ENCODE measurements at places on chromosomes 7 and 10. TPM values are rescaled to one million over a fixed set of nuclear protein-coding genes. Genes with fewer than 3 reads are reported as not detected.

KCNIP2 gene
- 0.62 TPM for polyA plus RNA-seq

AKR1B15 gene
- 0.08 TPM for polyA plus RNA-seq

- no peak for DNase-seq
Measured at GRCh38 chr10:94010886-94011285, 17.2 kb downstream of the PLCE1 start.

GRCh38 chr10:31219306-31219705 is 99.7 kb upstream of the ZEB1 start:
- no peak for DNase-seq

DNA sequence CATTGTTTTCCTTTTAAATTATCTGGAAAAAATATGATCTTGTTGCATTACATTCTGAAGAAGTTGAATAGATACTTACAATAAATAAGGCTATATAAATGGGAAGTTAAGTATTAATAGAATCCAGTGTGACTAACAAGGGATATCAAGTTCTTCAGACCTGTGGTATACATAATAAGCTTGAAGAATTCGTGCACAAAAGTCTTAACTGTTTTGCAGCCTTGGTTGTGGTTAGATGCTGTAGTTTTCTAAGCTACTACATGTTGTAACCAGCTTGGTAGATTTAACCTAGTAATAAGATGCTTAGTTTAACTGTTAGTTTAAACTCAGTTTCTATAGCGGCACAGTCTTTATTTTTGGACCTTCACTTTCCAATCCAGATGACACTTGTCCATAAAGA is 106.2 kb upstream of the GLCCI1 start:
- no peak for DNase-seq

- no peak for DNase-seq
Measured at GRCh38 chr7:50454968-50455367, 4.8 kb upstream of the FIGNL1 start.

- peak; percentile 67 for DNase-seq
Measured at GRCh38 chr10:119284679-119285096, 77.3 kb downstream of the GRK5 start.

- peak; percentile 49 for DNase-seq
Measured at GRCh38 chr10:127836966-127837365, 55.8 kb downstream of the CLRN3 start.

PARP12 gene
- 20.8 TPM for polyA plus RNA-seq

- no peak for DNase-seq
Measured at GRCh38 chr10:51023636-51024035, 50.7 kb upstream of the PRKG1 start.

- no peak for DNase-seq
Measured at GRCh38 chr10:124946945-124947344, 5.0 kb downstream of the ZRANB1 start.

LIPJ gene
- not detected for polyA plus RNA-seq

DNA sequence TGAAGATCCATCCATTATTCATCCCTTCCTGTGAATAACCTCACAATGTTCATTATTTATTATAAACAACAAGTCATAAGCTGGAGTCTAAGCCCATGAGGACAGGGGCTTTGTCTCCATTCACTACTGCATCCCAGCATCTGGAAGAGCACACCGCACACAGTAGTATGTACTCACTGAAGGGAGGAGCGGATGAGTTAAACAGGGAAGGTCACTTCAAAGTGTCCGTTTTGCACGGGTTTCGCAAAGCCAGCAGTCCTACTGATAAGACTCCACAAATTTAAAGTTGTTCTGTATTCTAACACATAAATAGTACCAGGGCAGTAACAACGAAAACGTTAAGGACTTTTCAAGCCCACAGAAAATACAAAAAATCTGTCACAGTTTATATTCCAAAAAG is 167.9 kb downstream of the PARD3 start:
- no peak for DNase-seq

GRCh38 chr7:48421357-48421756 is 250.1 kb downstream of the ABCA13 start:
- DNase-seq = no peak

GRCh38 chr10:62284221-62284620 is 15.6 kb upstream of the RTKN2 start:
- no peak for DNase-seq

DNA sequence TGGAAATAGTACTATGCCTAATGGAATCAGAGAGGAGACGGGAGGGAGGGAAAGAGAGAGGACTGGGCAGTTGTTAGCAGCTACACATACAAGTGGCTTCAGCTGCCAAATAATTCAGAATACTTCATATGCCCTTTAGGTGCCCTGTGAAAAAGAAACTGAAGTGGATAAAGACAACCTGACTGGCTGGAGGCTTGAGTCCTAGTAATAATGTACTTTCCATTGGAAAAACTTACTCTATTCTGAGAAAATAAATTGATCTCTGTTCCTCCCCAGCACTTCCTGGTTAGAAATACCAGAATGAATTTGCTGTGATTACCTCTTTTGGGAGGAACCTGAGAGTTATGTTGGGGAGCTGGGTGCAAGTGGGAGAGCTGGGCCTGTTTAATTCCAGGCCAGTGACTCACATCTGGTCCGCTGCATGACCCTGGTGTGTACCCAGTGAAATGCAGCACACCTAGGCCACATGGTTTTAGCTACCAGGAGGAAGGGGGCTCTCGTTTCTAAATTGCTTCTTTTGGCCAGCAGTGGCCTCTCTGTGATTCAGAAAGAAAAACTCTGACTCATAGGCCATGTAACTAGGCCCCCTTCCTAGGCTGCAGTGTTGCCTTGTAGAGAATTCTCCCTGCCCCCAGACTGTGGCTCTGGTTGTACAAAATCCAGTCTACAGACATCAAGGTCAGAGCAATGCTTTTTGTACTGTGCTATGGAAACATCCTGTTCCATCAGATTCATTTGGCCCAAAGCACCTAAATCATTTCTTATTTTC is 6.5 kb downstream of the AGFG2 start:
- DNase-seq = no peak

GRCh38 chr7:128112781-128113221 is 81.6 kb upstream of the LRRC4 start:
- no peak for DNase-seq

GPC2 gene
- polyA plus RNA-seq = not detected

- DNase-seq = no peak
Measured at GRCh38 chr7:25186436-25186835, 41.9 kb downstream of the NPVF start.

DNA sequence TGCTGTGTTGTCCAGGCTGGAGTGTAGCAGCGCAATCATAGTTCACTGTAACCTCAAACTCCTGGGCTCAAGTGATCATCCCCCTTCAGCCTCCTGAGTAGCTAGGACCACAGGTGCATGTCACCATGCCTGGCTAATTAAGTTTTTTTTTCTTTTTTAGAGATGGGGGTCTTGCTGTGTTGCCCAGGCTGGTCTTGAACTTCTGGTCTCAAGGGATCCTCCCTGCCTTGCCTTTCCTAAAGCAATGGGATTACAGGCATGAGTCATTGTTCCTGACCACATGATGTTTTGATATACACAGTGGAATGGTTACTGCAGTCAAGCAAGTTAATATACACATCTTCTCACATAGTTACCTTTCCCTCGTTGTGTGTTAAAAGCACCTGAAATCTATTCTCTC is 140.3 kb downstream of the GPR85 start:
- no peak for DNase-seq

GRCh38 chr10:132146271-132146671 is 40.5 kb upstream of the DPYSL4 start:
- no peak for DNase-seq

SPDYE11 gene
- not detected for polyA plus RNA-seq

FASTK gene
- polyA plus RNA-seq = 149 TPM

DNA sequence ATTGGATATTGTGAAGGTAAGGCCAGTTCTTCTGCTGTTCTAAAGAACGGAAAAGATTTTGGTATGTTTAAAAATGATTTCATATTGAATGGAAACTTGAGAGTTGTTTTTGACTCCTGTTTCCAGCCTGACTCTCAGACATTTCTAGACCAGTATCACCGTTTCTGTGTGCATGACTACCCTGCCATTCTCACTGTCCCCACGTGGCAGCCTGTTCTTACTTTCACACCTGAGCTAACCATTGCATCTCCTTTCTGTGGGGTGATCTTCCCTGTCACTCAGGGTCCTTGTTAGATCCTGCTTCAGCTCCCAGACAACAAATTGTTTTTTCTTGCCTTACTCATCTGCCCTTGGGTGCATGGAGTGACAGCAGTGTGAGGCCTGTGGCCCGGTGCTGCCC is 38.9 kb downstream of the GLRX3 start:
- DNase-seq = no peak

CCL26 gene
- 0.65 TPM for polyA plus RNA-seq

DNA sequence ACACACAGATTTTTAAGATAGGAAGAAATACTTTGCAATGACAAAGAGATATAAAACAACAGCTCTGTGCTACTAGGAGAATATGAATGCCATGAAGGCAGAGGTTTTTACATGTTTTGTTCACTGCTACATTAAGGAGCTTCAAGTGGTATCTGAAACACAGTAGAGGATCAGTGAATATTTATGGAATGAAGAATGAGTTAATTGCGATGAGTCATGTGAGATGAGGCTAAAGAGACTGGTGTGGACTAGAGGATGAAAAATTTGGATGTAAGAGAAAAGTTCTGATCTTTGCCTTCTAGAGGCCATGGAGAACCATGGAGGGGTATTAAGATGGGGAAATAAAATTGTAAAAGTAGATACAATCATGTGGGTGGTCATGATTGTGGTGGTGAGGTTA is 434.2 kb downstream of the PHTF2 start:
- DNase-seq = no peak

- no peak for DNase-seq
Measured at GRCh38 chr10:48213047-48213446, 61.4 kb downstream of the FRMPD2 start.
